CD8-positive, alpha-beta T cell (primary cell): ENCODE measurements at places on chromosomes 7 and 10.

DNA sequence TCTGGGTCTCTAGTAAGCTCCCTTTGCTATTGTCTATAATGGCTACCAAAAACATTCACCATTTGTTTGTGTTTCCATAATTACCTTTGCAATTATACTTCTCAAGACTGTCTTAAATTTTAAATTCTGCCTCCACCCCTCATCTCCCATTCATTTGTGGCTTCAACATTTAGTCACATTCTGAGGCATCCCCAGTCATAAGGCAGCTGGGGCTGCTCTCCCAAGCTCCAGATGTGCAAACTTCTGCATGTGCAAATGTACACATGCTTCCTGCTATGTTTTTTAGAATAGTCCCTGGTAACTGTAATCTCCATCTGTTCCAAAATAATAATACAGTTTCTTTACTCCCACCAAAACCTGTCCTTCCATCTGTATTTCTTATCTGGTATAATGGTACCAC is 97.3 kb downstream of the CDK6 start:
- no peak for DNase-seq

GRCh38 chr7:50699143-50699542 is 83.6 kb downstream of the GRB10 start:
- DNase-seq = no peak

GRCh38 chr7:157502701-157503111 is 165.9 kb downstream of the DNAJB6 start:
- DNase-seq = peak; percentile 47

GRCh38 chr10:3668276-3668965 is 116.6 kb downstream of the KLF6 start:
- DNase-seq = peak; percentile 80

GRCh38 chr7:67683628-67684027 is 687.0 kb downstream of the TYW1 start:
- DNase-seq = no peak

DNA sequence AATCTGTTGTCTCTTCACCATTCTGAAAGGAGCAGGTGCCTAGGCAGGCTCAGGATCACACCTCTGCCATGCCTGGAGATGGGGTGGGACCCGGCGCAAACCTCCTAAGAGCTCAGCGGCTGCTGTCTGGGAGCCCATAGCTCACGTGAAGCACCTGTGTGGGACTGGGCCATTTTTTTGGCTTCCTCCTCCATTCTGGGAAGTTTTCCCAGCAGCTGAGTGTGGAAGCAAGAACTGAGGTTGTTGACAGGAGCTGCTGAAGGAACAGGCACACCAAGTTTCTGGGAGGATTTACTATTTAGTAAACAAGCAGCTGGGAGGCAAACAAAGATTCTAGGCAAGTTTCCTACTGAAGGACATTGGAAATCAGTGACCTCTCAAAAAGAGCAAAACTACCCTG is 77.3 kb downstream of the FAM13C start:
- DNase-seq = no peak

DNA sequence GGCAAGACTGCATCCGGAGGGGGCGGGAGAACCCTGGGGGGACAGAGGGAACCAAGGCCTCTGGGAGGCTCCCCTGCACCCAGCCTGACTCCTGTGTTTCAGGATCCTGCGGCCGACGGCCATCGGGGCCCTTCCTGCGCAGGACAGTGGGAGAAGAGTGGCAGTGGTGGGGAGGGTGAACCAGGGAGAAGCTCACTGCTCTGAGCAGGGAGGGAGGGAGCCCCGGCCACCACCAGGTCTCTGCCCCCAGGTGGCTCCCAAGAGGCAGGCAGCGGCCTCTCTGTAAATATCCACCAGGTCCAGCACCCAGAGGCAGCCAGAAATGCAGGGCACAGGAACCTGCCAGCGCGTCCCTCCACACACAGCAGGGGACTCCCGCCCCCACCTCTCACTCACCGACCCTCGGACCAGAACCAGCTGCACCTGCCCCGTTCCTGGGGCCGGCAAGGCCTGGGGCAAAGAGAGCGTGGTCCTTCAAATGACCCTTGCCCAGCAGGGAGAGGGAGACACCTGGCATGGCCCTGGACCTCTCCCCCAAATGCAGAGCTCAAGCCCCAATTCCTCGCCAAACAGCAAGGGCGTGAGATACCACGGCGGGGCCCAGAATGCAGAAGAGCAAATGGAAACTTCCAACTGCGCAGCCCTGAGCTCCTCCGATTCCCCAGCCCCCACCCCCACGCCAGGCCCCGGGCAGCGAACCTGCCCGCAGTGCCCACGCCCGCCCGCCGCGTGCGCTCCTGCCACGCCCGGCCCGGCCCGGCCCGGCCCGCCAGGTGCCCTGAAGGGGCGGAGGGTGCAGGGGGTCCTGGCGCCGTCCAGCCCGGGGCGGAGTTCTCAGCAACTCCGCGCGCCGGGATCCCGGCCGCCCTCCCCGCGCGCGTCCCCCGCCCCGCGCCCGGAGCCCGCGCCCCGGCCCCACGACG is 805 bp downstream of the RASGEF1A start:
- peak; percentile 46 for DNase-seq

GRCh38 chr10:12416344-12417050 is 67.2 kb downstream of the CAMK1D start:
- DNase-seq = no peak

- DNase-seq = no peak
Measured at GRCh38 chr7:139827042-139827441, 2.0 kb upstream of the TBXAS1 start.

DNA sequence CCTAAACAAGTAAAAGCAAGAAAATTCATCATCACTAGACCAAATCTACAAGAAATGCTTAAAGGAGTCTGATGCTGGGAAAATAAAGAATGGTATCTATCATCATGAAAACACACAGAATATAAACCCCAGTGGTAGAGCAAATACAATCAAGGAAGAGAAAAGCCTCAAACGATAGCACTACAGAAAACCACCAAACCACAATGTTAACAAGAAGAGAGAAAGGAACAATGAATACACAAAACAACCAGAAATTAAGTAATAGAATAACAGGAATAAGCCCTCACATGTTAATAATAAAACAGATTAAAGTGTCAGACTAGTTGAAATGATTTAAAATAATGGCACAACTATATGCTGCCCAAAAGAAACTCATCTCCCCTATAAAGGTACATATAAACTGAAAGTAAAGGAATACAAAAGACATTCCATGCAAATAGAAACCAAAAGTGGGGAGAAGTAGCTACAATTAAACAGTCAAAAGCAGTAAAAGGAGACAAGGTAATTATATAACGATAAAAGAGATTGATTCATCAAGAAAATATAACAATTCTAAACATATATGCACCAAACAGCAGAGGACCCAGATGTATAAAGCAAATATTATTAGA is 77.3 kb downstream of the JMJD1C start:
- no peak for DNase-seq
